ENCODE measurements at places on chromosomes 4 and X. TPM values are rescaled to one million over a fixed set of nuclear protein-coding genes. Genes with fewer than 3 reads are reported as not detected.

Gene P2RY10
- not detected for polyA plus RNA-seq

Gene MFAP3L
- 43.4 TPM for polyA plus RNA-seq

Gene TEX13C
- not detected for polyA plus RNA-seq

Gene HTN1
- polyA plus RNA-seq, result not detected

Gene ERVMER34-1
- 3.8 TPM for polyA plus RNA-seq

Gene USP27X
- polyA plus RNA-seq, result 1.1 TPM

Gene SLC25A53
- polyA plus RNA-seq, result 14.1 TPM

Gene LGI2
- polyA plus RNA-seq, result 0.90 TPM

Gene SLC34A2
- not detected for polyA plus RNA-seq

Gene CFAP299
- 4.9 TPM for polyA plus RNA-seq

Gene TLR2
- not detected for polyA plus RNA-seq

Gene C1QTNF7
- polyA plus RNA-seq, result not detected

Gene CITED1
- polyA plus RNA-seq, result 10.1 TPM

Gene PABPC1L2A
- polyA plus RNA-seq, result not detected

Gene HDAC6
- polyA plus RNA-seq, result 20.9 TPM

Gene PRDM8
- polyA plus RNA-seq, result 0.43 TPM

Gene NEIL3
- not detected for polyA plus RNA-seq

Gene MAGED4B
- polyA plus RNA-seq, result 4.9 TPM

Gene GPR50
- not detected for polyA plus RNA-seq

Gene LAGE3
- polyA plus RNA-seq, result 16.5 TPM

Gene DCAF8L2
- polyA plus RNA-seq, result not detected

Gene GRIA3
- polyA plus RNA-seq, result 287 TPM

Gene PRKG2
- polyA plus RNA-seq, result not detected

Gene PCDH11X
- 2.3 TPM for polyA plus RNA-seq

Gene GPRASP2
- 42.7 TPM for polyA plus RNA-seq

Data from Purkinje cell (primary cell).